ENCODE measurements at places on chromosomes 7 and 10.

GRCh38 chr7:37363536-37364491, 84.8 kb downstream of the ELMO1 start:
- no peak for DNase-seq

- DNase-seq, result no peak
Measured at GRCh38 chr7:41306486-41306885, 396.4 kb downstream of the INHBA start.

DNA sequence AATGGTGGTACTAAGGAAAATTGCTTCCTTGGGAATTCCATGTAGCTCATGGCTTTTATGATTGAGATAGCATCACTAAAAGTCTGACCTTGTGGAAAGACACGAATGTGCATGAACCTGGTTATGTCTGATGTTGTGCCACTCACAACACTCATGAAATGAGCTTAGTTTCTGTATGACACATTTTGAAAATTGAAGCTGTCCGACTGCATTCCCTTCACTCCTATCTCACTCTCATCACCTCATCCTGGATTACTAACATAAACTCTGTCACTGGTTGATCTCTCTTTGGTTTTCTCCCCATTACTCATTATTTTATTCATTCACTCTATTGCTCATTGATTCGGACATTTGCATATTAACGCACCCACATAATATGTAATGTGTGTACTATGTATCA, 190.0 kb upstream of the VWC2 start:
- no peak for DNase-seq

- no peak for DNase-seq
Measured at GRCh38 chr10:106771154-106771553, 393.4 kb downstream of the SORCS1 start.

DNA sequence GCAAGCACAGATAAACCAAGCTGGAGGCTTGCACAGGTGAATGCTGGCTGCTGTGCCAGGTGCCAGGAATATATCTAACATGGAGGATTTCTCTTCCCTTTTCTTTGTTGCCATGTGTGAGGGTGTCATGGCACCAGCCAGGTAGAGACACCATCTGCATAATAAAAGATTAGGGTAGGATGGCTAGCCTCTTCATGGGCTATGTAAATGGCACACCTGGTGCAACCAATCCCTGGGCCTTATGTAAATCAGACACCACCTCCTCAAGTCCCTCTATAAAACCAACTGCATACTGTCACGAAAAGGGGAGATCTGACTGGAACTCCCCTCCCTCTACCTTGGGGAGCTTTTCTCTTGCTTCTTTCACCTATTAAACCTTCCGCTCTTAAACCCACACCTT, 322.5 kb upstream of the POM121L12 start:
- no peak for DNase-seq

- no peak for DNase-seq
Measured at GRCh38 chr7:100629117-100629716, 12.1 kb downstream of the TFR2 start.

DNA sequence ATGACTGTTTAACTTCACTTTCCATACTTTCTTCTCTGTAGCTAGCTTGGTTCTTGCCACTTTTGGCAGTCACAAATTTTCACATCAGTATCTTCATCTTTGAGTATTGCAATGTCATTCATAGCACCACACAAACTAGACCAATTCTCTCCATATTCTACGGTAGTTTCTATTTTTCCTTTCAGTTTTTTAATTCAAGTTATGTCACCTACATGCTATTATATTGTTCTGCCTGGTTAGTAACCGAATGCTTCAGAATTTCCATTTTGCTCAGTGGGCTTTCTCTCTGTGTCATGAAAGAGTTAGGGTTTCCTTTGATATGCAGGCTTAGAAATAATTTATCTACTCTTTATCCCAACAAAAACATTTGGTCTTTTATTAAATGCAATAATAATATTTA, 896.5 kb downstream of the GATA3 start:
- no peak for DNase-seq

DNA sequence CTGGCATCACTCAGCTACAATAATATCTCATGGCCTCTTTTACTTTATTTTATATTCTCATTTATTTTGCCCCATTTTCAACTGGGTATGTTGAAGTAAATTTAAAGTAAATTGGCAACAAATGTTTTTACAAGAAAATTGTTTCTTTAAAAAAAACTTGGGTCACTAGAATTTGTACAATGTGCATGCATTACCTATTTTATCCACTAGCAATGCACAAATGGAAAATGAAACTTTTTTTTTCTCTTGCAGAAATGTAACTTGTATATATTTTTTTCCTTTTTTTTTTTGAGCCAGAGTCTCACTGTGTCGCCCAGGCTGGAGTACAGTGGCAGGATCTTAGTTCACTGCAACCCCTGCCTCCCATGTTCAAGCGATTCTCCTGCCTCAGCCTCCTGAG, 10.3 kb upstream of the H2AZ2 start:
- DNase-seq, result no peak

GRCh38 chr7:27123477-27124053, 7.0 kb downstream of the HOXA4 start:
- DNase-seq, result no peak

Data from stimulated activated CD4-positive, alpha-beta T cell treated with anti-CD3 and anti-CD28 coated beads, Interleukin-1b, Interleukin-23, amount 100 ng/mL, for 24 hours (primary cell).